ENCODE measurements at places on chromosomes 7 and 10.

- DNase-seq, result no peak
Measured at GRCh38 chr10:19640566-19641263, 175.5 kb upstream of the PLXDC2 start.

DNA sequence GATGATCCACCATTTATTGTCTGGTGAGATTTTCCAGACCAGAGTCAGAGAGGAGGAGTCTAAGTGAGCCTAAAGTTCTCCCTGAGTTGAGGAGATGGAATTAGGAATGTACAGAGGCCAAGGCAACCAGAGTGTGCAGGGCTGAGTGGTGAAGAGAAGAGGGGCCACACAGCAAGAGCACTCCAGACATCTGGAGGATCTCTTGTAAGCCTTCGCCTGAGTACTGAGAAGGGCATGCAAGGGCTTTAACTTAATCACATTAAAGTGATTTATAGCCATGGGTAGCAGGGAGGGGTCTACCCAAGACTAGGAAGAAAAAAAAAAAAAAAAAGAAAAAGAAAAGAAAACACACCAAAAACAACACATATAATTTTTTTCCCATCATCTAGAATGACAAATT, 1190.4 kb downstream of the GATA3 start:
- DNase-seq, result no peak

DNA sequence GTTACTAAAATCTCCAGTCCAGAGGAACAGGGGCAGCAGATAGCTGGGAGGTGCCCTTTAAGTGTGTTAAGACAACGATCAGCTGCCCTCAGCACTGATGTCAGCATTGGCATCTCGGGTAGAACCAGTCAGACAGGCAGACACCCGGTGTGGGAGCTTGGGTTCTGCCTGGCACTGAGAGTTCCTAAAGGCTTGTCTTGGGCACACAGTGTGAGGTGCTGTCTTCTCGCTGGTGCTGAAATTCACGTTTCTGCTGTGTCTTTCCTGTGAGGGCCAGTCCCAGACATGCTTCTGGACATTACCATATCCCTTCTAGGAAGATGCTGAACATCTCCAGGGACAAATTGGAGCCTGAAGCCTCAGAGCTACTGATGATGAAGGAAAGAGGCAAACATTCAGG, 156.2 kb downstream of the DNAJB6 start:
- DNase-seq, result no peak

DNA sequence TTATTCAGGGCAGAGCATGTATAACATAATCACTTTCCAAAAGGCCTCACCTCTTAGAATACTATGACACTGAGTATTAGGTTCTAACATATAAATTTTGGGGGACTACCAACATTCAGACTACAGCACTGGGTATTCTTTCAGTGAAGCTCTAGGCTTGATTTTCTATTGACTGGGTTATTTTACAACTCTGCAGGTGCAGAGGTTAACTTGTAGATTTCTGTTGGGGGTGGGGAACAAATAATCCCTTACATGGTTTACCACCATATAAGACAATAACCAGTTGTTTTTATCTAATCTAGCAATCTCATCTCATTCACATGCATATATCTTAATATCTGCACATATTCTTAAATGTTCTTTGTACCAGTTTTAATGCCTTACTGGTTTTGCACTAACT, 73.9 kb downstream of the ATE1 start:
- no peak for DNase-seq

GRCh38 chr7:93147363-93147762, 822 bp downstream of the SAMD9L start:
- no peak for DNase-seq

DNA sequence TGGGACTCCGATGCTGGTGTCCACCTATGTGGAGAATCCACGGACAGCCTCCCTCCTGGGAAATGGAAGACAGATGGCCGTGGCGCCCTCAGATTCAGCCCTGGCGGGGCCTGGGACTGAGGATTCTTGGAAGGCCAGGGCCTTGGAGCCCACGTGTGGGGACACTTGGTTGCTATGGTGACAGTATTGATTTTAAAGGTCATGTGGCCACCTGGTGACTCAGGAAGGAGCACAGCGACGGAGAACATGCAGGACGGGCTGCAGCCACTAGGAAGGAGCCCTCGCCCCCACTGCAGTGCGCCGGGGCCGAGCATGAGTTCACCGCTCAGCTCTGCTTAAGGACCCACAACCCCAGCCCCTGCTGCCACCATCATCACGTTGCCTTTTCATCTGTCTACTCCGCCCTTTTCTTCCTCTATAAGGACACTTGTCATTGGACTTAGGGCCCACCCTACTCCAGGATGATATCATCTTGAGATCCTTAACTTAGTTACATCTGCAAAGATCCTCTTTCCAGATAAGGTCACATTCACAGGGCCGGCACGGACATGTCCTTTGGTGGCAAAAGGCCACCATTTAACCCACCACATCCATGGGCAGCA, 3.7 kb upstream of the STK32C start:
- no peak for DNase-seq

DNA sequence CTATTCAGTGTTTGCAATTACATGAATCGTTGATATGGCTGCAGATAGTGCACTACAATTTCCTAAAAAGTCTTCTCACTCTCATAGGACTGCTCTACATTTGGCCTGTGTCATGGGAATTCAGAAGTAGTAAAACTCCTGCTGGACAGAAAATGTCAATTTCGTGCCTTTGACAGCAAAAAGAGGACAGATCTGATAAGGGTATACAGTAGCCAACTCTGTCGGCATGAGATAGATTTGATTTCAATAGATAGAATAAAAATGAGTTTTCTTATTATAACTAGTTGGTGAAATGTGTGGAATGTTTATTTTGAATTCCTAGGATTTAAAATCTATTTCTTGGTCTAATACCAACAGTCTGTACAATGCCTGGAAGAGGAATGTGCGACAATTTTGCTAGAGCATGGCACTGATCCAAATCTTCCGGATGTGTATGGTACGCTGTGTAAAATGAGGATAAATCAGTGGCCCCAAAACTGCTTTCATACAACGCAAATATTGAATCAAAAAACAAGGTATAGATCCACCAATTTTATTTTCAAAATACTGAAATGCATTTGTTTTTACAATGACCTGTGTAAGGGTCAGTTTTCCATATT, 133.5 kb upstream of the CDK13 start:
- no peak for DNase-seq

DNA sequence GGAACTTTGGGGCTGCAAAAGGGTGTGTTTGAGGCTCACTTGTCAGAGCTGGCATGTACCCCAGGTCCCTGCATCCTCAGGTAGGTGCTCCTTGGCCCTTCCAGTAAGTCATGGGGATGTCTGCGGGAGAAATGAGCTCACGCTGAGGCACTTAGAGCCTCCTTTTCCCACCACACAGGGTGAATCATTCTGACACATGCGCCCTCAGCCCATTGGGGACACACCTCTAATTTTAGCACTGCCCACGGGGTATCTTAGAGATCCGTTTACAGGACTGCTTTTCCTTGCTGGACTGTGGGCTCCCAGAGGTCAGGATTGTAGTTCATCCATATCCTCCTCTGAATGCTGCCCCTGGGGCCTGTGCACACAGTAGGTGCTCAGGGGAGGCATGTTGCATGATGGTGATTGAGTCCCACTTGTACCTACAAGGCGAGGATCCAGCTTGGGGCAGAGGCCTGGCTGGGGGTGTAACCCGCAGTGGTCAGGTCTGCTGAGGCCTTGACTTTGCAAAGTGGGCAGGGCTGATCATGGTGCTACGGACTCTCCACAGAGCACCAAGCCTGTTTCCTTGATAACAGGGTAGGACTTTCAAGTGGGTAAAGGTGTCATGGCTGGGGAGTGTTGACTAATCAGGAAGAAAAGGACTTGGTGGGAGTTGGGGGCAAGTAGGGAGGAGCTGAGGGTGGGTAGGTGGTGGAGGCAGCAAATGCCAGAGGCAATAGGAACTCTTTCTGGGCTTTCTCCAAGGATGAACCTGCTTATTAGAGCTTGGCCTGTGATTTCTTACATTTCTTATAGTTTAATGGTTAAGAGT, 5.8 kb downstream of the TSPAN15 start:
- DNase-seq, result no peak

- DNase-seq, result no peak
Measured at GRCh38 chr7:24705461-24705954, 51.8 kb downstream of the GSDME start.

DNA sequence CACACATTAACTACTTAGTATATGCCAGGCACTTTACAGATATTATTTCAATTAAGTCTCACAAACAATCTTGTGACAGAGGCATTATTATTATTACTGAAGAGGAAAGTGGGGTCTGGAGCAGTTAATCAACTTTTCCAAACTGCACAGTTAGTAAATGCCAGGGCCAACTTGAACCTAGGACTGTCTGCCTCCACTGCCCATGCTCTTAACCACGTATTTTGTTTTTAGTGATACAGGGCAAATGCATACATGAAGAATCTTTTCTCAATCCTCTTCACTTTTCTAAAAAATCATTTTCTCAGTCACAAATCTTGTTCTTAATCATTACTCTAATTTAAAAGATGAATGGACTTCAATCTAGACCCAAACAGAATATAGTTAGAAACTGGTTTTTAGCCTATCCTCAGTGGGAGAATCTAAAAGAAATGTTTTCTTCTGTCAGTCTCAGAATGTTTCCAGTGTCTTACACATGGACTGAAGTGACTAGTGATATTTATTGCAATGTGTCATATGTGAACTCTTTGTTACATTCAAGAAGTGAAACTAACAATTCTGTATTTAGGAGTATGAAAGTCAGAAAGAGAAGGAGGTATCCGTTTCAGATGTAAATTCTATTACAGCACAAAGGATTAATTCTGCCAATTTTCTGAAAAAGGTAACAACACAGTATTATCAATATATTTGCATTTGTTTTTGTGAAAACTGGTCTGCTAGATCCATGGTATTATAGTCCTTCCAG, 55.5 kb upstream of the CCNJ start:
- no peak for DNase-seq

Measured in stimulated activated CD4-positive, alpha-beta T cell treated with anti-CD3 and anti-CD28 coated beads, Interleukin-4, amount 100 ng/mL, for 48 hours (primary cell).